ENCODE measurements at places on chromosomes 2 and 18. TPM values are rescaled to one million over a fixed set of nuclear protein-coding genes. Genes with fewer than 3 reads are reported as not detected.

- no peak for DNase-seq
Observed at GRCh38 chr2:47250586-47251403, 95.7 kb upstream of the STPG4 start.

DNA sequence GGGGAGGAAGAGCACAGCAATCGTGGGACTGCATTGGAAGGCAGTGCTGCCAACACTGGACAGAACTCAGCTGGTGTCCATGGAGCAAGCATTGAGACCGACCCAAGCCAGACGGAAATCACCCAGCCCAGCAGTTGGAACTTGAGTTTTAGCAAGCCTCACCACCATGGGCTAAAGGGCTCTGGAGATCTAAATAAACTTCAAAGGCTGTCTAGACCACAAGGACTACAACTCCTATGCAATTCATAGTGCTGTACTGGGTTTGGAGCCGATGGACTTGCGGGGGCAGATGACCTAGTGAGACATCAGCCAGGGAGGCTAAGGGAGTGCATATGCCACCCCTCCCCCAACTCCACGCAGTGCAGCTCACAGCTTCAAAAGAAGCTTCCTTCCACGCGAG is 243.6 kb upstream of the SLC39A10 start:
- no peak for DNase-seq

DNA sequence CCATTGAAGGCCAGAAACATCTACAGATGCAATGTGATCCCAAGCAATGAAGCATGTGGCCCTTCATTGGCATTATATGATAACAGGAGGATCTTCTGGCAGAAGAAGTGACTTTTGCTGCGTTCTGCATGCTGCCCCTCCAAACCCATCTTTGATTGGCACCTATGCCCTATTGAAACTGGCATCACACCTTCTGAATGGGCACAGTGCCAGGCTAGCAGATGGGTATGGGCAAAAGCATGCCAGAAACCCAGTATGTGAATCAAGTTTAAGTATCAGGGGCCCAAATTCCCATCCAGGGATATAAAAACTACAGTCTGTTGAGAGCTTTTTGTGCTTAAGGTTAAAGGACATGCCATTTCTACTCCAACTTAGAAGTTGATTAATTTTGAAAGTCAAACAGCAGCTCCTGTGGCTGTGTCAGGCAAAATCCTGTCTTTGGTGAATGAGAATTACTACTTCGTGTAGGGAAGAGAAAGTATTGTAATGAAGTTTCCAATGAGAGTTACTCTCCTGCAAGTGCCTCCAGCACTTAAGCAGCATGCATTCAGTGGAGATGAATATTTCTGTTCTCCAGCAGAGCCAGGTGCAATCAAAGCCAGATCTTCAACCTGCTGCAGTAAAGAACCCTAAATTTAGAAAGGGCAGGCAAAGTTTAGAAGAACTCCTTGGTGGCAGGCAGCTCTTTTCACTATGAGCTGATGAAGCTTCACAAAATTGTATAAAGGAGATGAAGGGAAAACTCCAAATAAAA is 8.6 kb downstream of the VRK2 start:
- no peak for DNase-seq

Gene CD8A
- total RNA-seq: 1.9 TPM

Data from CD4-positive, alpha-beta memory T cell (primary cell).